Epithelial cell of proximal tubule (primary cell): ENCODE measurements at places on chromosomes 3 and 15.
A peak's percentile ranks its signal among the peaks of the same experiment; 100 is the strongest.

DNA sequence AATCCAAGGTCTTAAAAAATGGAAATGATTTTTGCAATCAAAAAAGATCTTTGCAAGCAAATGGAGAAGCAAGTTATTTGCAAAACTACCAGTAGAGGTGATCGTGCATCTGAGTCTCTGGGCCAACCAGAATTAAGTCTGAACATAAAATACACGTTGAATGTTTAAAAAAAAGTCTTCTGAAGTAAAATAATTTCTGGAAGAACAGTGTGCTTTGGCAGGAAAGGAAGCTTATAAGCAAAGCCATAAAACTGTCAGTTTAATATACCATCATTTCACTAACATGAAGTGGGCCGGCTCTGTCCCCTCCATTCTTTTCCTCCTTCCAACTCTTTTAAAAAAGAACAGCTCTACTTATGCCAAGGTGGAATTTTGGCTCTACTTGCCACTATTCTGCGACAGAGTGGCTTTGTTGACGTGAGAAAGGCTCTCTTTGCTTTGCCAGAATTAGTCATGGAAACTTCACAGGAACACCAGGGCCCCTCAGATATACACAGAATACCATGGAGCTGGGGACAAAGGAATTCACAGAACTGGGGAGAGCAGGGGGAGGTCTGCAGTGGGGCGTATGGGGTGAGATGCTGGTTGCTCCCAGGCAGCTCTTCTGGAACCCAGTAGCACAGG, 29.8 kb downstream of the FSTL1 start:
- no peak for DNase-seq

GRCh38 chr3:47423548-47424145, 42.8 kb downstream of the PTPN23 start:
- DNase-seq, result no peak

GRCh38 chr15:65189102-65189740, 4.1 kb upstream of the CLPX start:
- DNase-seq, result no peak

- no peak for DNase-seq
These were observed 14.6 kb upstream of the RFTN1 start for GRCh38 chr3:16528106-16528505.

DNA sequence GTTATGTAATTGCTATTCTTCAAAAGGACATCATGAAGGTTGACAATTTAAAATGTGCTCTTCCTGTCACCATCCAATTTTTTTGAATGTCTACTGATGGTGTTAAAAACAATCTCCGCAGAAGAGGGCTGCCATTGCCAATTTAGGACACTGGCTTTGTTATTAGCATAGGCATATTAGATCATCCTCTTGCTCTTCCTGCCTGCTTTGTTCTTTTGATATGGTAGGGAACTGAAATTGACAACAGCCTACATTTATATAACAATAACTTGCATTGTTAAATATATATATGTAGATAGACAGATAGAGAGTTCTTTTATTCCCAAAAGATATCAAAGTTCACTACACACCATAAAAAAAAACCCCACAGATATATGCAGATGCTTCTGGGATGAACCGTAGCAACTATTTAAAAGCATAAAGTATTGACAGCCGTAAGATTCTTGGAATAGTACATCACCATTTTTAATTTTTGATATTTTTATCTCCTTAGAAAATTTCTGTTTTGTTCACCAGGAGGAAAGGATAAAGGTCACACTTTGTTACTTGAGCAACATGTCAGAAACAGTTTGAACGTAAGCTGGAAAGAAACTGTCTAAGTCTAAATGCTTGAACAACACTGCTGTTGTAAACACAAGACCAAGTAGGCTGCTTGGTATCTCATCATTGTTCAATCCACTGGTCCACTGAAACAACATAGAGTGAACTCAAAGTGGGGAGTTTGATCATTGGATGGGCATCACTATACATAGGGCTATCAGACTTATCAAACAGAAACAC, 66.5 kb downstream of the MDFIC2 start:
- DNase-seq, result no peak

GRCh38 chr3:69772152-69772867, 33.0 kb downstream of the MITF start:
- DNase-seq, result no peak

GRCh38 chr3:33401781-33402180, 38.4 kb downstream of the UBP1 start:
- no peak for DNase-seq

DNA sequence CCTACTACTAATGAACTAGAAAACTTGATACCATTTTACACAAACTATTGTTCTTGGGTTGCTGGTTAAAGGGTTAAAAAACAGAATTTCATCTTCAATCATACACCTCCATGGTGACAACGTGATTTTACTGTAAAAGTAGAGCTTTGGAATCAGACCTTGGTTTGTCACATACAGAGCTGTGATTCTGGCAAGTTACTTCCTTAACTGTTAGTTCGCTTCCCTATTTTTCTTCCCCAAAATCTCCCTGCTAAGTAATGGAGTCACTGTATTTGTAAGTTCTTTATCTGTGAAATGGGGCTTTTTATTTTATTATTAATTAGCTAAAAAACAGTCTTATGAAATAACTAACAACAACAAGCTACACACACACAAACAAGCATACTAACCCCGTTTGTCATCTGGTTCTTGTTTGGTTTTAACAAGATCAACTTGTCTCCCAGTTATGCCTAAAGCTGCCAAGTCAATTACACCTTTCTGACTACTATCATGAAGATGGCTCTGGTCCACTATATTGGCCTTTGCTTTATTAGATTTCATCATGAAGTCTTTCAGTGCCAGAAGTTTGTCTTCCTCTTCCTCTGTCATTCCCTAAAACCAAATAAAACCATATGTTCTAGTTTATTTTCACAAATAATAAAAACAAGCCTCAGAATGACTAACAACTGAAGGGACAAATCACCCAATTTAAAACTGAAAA, 38.6 kb downstream of the PIK3R4 start:
- DNase-seq, result no peak

DNA sequence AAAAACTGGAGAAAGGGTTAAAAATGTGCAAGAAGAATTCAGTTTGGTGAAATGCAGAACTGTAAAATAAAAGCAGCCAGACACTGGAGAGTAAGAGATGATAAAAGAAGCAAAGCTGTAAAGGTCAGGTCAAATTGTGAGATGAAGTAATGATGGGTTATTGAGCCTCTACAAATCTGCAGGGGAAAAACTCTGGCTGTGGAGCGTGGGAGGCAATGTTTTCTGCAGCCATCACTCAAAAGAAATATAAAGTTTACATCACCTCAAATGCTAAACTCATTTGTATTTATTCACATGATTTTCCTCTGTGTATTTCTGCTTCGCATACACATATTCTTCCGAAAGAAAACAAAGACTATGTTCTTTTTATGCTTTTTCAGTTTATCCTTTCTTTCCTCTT, 158.8 kb upstream of the GPR149 start:
- no peak for DNase-seq

DNA sequence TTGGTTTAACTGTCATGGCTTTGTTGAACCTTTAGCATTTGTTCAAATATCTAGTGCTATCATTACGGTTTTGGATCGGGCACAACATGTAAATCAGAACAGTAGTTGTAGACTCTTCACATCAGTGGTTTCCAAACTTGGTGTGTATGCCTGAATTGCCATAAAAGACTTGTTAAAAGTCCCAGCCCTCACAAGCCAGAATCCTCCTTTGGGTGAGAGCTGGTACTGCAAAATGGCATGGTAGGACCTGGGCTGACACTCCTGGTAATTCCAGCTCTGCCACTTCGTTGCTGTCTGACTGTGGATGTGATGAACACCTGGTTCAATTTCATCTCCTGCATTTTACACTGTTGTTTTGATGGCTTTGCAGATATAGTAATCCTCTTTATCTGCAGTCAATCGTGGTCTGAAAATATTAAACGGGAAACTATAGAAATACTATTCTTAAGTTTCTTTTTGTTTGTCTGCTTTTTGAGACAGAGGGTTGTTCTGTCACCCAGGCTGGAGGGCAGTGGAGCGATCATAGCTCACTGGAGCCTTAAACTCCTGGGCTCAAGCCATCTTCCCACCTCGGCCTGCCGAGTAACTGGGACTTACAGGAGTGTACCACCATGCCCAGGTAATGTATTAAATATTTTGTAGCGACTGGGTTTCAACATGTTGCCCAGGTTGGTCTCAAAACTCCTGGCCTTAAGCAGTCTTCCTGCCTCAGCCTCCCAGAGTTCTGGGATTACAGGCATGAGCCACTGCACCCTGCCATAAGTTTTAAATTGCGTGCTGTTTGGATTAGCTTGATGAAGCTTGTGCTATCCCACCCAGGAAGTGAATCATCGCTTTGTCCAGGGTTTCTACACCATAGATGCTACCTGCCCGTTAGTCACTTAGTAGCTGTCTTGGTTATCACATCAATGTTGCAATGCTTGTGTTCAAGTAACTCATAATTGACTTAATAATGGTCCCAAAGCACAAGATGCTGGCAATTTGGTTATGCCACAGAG, 61.6 kb downstream of the RAB7A start:
- peak; percentile 78 for DNase-seq

DNA sequence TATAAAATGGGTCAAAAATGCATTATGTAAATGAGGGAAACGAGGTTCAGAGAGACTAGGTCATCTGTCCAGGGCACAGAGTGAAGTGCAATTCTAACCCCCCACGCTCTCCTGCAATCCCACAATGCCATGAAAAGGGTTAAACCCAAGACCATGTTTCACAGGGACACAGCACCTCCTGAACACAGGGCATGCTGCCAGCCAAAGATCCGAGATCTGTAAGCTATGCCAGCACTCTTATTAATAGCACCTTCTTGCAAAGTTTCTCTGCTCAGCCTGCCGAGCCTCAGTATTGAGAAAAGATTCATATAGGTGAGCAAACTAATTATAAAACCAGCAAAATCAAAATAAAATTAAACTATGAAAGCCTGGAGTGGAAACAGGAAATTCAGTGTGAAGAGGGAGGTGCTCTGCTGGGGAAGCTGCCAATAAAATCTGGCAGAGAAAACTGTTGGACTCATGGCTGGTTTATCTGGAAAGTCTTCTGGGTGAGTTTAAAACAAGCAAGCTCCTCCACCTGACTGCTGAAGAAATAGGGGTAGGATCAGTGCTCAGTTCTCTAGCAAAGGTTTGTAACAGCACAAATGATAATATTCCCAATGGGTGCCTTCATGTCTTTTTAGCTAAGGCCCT, 50.3 kb downstream of the LRIG1 start:
- no peak for DNase-seq

DNA sequence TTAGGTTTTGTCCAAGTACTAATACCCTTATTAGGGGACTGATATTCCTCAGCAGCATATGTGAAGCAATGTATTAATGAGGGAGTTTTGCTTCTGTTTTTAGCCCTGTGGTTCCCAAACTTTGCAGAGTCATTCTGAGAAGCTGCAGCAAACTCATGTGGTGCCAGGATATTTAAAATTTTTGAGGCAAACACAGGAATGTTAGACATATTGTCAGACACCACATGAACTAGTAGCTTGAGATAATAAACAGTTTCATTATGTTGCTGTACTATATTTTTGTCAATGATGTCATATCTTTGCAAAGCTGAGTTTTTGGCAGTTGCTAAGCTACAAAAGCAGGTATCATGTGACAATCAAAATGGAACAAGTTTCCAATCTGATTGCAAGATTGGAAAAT, 36.6 kb downstream of the ATP6V1A start:
- peak; percentile 27 for DNase-seq

DNA sequence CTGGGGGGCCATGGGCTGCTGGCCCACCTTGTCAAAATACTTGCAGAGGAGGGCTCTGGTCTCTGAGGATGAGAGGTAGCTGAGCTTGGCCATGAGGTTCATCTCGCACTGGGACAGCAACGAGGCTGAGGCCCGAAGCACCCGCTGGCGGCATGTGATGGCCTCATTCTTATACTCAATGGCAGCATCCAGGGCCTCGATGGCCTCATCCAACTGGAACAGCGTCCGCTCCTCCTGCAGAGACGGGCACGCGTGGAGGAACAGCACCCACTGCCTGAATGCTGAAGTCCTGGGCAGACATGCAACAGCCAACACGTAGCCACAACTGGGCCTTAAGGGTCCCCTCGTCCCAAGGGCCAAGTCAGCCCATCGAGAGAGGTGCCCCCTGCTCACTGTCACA, 25.0 kb downstream of the KIF7 start:
- no peak for DNase-seq

DNA sequence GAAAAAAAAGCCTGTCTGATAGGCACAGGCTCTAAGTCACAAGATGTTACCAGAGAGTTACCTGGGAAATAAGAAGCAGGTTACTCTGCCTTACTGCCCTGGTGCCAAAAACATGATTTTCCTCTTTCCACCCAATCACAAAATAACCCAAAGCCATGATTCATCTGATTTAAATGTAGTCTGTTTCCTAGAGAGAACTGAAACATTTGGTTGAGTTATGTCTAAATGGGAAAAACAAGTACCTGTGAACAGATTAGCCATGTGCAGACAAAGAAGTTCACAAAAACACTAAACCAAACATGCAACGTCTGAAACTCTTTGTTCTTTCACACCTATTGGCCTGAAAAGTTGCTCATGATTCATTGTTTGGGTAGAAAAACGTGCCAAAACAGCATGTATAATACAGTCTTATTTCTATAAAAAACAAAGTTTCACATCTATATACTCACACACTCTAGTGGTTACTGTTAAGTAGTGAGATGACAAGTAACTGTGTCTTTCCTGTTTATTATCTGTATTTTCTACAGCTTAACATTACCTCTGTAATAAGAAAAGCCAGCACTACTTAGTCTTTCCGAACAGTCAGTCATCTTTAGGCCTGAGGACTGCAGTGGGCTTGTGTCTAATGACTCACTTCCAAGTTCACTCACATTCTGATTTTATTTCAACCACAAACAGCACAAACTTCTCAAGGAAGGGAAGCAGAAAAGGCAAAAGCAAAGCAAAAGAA, 30.2 kb downstream of the FAM174B start:
- peak; percentile 19 for DNase-seq

DNA sequence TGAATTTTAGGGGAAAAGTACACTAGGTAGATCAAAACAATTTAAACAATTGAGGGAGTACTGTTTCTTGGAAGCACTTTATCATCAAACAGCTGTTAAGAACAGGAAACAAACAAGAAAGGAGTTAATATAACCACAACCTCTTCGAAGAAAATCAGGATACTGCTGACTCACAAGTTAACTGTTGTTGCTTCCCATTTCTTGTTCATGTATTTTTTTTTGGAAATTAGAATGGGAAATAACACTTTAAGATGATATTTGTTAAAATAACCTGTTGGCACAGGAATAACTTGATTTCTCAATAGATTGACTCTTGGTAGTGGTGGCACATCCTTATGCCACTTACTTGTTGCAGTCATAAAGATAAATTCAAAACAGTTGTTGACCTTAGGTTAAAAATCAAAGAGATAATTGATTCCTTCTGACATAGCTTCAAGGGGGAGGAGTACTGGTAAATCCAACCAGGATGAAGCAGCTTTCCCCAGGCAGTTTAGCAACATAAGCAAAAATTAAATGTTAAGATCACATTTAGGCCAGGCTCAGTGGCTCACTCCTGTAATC, 3.3 kb downstream of the BNIP2 start:
- DNase-seq, result no peak

DNA sequence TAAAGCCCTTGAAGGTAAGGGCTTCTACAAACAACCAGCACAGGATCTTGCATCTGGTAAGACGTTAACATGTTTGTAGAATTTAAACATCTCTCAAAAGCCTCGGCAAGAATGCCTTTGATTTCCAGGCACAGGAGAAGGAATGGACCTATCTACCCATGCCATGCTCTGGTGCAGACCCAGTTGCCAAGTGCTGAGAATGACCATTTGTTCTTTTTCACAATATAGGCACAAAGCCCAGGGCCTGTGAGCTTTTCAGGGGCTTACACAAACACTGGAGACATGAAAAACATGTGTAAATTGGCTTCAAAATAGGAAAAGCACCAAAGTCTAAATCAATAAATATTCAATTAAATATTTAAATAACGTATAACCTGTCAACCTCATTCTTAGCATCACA, 266.9 kb upstream of the TTC14 start:
- DNase-seq, result no peak

GRCh38 chr15:70375586-70375985, 277.9 kb upstream of the TLE3 start:
- no peak for DNase-seq
